ENCODE measurements at places on chromosomes 3 and 15. TPM values are rescaled to one million over a fixed set of nuclear protein-coding genes. Genes with fewer than 3 reads are reported as not detected.

GRCh38 chr15:48091522-48091921 lies 29.3 kb upstream of the SLC24A5 start:
- no peak for DNase-seq
- H3K27ac ChIP-seq = no peak overlapping the region
- H3K4me1 ChIP-seq = no peaks in the 10 kb centered on the region
- H3K27me3 ChIP-seq = peaks cover 22% of the 10 kb centered on the region
- no peak overlapping the region for H3K4me3 ChIP-seq

- peaks cover 33% of the 10 kb centered on the region for H3K4me1 ChIP-seq
- no peak for DNase-seq
- no peak overlapping the region for H3K4me3 ChIP-seq
- peak overlapping the region; percentile 16 for H3K27ac ChIP-seq
Observed at GRCh38 chr3:52303811-52304210, 12.3 kb upstream of the DNAH1 start.

DNA sequence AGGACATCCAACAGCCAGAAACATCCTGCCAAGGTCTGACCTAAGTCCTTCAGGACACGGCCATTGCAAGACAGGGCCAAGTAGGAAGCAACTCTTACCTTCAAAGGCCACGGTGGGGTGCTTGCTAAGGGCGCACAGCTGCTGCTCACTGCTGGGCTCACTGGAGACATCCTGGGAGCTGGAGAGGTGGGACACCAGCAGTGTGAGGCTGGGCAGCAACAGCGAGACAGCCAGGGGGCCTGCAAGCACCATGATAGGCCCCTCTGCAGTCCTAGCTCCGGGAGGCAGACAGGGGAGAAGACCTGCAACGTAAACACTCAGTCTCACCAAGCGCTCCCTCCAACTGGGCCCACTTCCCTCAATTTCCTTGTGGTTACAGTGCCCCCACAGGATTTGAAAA lies 79.2 kb downstream of the SEMA5B start:
- no peak for DNase-seq
- peaks cover 12% of the 10 kb centered on the region for H3K4me1 ChIP-seq
- H3K4me3 ChIP-seq = no peak overlapping the region
- no peak overlapping the region for H3K27ac ChIP-seq

GRCh38 chr15:40051616-40052415 lies 12.8 kb upstream of the SRP14 start:
- H3K36me3 ChIP-seq = no peaks in the 10 kb centered on the region
- H3K27me3 ChIP-seq = no peaks in the 10 kb centered on the region
- peaks cover 49% of the 10 kb centered on the region for H3K4me1 ChIP-seq
- no peak overlapping the region for H3K27ac ChIP-seq
- H3K4me3 ChIP-seq = no peak overlapping the region

GRCh38 chr15:73295630-73296286 lies 73.0 kb downstream of the HCN4 start:
- no peak overlapping the region for H3K27ac ChIP-seq
- no peaks in the 10 kb centered on the region for H3K27me3 ChIP-seq
- DNase-seq = no peak

DNA sequence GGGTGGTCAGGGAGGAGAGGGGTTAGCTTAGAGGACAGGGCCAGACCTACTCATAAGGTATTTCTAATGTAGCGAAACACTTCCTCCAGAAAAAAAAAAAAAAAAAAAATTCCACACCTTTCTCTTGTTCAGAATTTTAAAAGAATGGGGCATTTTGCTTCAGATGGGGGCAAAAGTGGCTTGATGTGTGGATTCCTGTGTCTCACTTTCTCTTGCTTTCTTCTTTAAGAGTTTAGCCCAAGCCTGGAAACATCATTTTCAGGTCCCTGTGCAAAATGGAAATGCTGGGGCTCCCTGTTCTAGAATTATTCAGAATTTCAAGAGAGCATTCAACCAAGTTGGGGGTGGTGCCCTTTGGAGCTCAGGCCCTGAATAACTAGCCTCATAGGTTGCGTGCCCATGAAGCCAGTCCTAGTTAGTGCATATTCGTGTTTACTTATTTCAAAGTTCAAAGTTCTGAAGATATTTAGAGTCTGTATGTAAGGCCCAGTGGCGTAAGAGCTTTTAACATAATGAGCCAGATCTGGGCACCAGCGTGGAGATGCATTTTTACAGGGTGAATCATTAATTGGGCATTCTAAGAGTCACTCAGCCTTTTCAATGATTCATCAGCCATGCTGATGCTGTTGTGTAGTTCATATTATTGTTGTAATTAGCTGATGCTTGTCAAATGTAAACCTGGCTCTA lies 104.5 kb downstream of the RPLP1 start:
- H3K27ac ChIP-seq = no peak overlapping the region
- no peak overlapping the region for H3K4me3 ChIP-seq
- H3K27me3 ChIP-seq = peaks cover 7% of the 10 kb centered on the region
- no peaks in the 10 kb centered on the region for H3K36me3 ChIP-seq

DNA sequence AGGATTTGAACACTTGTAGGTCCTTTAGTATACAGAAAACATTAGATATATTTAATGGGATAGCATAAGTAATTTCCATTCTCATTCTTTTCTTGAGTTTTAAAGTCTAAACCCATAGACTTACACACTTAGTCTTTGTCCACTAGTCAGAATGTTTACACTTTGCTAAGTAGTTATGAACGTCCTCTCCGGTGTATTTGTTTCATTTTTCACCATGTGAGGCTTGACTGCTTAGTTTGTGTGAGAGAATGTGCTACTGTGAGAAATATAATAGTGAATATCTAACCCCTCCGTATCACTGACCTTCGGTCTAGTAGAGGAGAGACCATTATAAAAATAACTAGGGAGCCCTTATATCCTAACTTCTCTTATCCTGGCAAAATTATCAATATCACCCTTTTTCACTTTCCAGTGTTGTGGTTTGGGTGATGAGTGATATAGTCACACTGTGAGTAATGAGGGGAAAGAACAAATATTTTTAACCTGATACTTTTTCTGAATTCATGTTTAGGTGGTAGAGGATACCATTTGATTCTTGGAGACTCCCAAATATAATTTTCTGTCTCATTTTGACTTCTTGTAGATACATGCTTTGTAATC lies 122.4 kb downstream of the UBE2E2 start:
- no peaks in the 10 kb centered on the region for H3K27me3 ChIP-seq
- no peak overlapping the region for H3K4me3 ChIP-seq
- H3K27ac ChIP-seq = peak overlapping the region; percentile 29
- H3K4me1 ChIP-seq = peaks cover 2% of the 10 kb centered on the region
- H3K36me3 ChIP-seq = no peaks in the 10 kb centered on the region

Gene NEK10
- 1.7 TPM for total RNA-seq

Gene GOLGA6L10
- total RNA-seq = 1.9 TPM

Measured in T-helper 17 cell (primary cell).